ENCODE measurements at places on chromosomes 13 and 19.

GRCh38 chr13:98997738-98998641 is 20.1 kb upstream of the DOCK9 start:
- no peak for DNase-seq

DNA sequence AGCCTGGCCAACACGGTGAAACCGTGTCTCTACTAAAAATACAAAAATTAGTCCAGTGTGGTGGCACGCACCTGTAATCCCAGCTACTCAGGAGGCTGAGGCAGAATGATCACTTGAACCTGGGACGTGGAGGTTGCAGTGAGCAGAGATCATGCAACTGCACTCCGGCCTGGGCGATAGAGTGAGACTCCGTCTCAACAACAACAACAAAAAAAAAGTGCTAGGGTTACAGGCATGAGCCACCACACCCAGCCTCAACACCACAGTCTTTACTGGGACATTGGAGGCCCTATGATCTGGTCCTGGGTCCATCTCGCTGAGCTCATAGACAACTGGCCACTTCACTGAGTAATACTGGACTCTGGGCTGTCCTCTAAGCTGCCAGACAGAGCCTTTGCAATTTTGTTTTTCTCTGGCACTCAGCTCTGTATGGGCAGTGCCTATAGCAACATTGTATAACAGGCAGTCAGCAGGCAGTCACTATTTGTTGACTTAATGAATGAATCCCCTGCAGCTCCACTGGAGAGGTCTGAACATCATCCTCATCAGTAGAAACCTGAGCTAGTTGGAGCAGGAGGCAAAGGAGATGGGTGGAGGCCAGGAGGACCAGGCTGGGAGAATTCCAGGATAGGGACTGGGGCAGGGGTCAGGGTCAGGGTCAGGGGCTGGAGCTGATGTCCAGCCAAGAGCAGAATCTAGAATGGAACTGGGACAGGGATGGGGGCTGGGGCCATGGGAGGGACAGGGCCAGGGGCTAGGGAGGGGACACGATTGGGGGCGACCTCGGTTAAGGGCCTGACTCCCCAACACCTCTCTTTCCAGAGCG is 8.1 kb downstream of the BLOC1S3 start:
- no peak for DNase-seq

DNA sequence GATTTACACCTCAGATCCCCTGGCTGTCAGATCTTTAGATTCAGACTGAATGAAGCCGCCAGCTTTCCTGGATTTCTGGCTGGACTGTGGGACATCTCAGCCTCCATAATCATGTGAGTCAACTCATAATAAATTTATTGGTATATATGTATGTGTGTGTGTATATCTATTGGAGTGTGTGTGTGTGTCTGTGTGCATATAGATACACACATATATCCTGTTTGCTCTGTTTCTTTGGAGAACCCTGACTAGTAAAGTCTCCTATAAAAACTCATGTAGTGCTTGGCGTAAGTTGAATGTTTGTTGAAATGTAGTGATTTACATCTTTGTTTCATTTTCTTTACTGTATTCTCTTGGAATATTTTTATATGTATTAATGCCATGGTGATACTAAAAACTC is 499.5 kb upstream of the KLF12 start:
- DNase-seq, result no peak

GRCh38 chr13:42720113-42720857 is 61.1 kb upstream of the FAM216B start:
- no peak for DNase-seq
